ENCODE measurements at places on chromosomes 13 and 19.

DNA sequence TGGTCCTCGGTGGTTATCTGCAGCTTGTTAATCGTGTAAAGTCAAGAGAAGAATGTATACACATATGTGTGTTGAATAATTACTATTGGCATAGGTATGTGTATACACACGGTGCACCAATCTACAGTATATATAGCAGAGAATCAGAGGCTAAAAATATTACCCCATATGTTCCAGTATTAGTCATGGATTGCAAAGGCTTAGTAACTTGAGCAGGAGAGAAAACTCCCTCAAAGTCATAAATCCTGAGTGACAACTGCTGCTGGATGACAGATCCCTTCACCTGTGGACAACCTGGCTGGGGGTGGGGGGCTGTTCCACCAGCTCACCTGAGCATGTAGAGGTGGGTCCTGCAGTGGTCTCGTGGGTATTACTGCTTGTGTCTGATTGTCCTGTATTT lies 185.0 kb downstream of the ZNF536 start:
- DNase-seq: no peak

- no peak for DNase-seq
These were observed 201.3 kb downstream of the SLITRK6 start for GRCh38 chr13:85597790-85598500.

GRCh38 chr13:45229172-45229571 lies 28.3 kb upstream of the KCTD4 start:
- no peak for DNase-seq

GRCh38 chr19:10364644-10365043 lies 15.7 kb downstream of the TYK2 start:
- no peak for DNase-seq

- DNase-seq: no peak
These were observed 1.1 kb downstream of the RAB8A start for GRCh38 chr19:16112778-16113177.

DNA sequence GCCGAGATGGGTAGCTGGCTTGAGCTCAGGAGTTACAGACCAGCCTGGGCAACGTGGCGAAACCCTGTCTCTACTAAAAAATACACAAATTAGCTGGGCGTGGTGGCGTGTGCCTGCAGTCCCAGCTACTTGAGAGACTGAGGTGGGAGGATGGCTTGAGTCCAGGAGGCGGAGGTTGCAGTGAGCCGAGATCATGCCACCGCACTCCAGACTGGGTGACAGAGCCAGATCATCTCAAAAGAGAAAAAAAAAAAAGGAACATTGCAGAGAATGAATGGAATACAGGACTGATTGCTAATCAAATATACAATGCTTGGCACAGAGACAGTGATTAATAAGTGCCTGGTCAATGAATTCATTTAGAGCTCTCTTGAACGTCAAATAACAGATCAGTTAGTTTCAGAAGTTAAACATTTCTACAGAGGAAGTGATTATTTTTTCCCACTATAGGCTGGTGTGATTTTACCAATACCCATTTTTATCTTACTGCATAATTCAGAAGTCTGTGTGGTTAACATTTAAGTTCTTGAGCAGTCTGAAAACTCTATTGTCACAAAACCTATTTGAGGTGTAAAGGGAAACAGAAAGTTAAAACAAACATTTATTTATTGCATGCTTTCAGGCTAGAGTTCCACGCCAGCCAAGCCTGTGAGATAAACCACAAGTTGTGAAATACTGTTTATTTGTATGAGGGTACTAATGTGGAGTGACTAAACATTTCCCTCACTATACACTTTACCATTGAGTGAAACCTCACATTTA lies 7.7 kb upstream of the TBC1D4 start:
- DNase-seq: no peak

All from activated CD8-positive, alpha-beta memory T cell treated with anti-CD3 and anti-CD28 coated beads for 4 hours (primary cell).